ENCODE measurements at places on chromosomes 7 and 10.

DNA sequence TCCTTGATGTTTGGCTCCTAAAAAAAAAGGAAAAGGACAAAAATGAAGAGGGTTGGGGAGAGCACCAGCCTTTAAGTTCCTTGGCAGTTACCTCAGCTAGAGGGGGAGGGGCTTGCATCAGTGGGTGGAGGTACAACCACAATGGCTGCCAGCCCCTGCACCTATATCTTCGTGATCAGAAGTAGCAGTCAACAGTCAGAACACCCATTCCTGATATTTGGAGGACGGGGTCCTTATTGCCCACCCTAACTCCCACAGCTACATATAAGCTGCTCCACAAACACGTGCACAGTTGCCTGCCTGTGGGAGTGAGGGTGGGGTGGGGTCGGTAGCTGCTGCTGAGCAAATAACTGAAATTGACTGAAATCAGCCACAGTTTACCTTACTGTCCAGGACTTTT is 26.2 kb downstream of the C1GALT1 start:
- DNase-seq = no peak

DNA sequence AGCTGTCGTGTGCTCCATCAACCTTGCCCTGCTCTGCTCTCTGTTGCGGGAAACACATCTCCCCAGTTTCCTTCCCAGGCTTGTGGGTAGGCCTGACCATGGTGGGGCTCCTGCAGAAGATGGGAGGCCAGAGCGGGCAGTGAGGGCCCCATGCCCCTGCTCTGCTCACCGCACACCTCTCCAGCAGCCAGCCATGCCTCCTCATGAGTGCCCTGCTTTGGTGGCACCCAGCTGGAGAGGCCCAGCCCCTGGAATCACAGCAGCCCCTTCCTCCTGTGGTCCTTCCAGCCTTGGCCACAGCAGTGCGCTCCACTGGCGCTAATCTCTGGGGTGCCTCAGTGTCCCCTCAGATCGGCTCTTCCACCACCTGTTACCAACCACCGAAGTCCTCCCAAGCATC is 4.2 kb upstream of the OPN4 start:
- no peak for DNase-seq

DNA sequence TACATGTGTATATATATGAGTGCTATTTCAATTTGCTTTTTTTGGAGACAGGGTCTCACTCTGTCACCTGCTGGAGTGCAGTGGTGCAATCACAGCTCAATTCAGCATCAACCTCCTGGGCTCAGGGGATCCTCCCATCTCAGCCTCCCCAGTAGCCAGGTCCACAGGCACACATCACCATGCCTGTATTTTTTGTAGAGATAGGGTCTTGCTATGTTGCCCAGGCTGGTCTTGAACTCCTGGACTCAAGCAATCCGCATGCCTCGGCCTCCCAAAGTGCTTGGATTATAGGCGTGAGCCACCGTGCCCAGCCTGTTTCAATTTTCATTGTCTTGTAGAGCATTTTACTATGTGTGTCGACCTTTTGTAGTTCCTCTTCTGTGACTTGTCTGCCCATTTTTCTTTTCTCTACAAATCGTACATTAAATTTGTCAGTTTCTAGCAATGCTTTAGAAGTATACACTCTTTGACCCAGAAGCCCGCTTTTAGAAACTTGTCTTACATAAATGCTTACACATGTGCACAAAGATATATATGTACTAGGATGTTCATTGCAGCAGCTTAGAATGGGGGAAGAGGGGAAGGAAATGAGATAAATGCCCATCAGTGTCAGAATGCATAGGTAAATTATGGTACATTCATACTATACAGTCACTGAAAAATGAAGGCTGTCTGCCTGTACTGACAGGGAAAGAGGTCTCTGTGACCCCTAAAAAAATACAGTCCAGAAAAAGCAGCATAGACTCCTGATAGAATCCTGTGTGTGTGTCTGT is 12.2 kb upstream of the RFC2 start:
- DNase-seq = no peak

GRCh38 chr10:132654708-132655661 is 117.4 kb downstream of the INPP5A start:
- DNase-seq = peak; percentile 64

Data from activated naive CD8-positive, alpha-beta T cell treated with anti-CD3 and anti-CD28 coated beads for 36 hours (primary cell).